8988T (cell line): ENCODE measurements at places on chromosomes 5 and 9.

GRCh38 chr5:157069949-157070348 lies 11.0 kb upstream of the HAVCR1 start:
- no peak for DNase-seq

DNA sequence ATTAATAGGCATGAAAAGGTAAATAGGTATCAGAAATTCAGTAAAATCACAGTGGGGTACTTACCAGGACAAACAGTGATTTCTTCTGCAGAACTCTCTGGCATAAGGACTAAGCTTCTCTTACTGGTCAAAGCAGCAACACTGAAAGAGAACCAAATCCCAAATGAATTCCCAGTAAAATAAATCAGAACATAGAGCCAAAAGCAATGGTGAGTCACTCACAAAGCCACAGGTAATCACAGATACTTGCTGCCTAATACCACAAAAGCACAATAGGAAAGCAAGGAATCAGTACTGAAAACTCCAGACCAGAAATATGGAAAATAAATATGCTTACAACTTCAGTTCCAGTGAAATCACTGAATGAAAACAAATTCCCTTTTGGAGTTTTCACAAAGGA lies 50.7 kb downstream of the UIMC1 start:
- no peak for DNase-seq

DNA sequence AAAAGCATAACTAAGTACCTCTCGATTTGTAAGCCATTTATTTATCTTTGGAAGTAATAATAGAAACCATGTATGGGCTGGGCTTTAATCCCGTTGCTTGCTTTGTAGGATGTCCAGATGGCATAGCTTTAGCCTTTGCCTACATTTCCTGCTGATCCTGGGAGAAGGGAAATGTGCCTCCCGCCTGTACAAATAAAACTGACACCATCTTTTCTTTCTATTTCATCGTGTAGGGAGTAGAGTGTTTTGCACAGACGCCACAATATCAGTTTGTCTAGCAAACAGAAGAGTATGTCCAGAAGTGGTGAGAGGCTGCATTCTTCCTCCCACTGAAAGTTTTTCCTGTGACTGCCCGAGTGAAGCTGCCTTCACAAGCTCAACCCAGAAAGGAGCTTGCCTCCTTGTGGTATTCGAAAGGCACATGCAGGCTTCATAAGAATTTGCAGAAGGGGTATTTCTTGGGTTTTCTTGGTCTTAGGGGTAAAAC lies 24.7 kb upstream of the TJP2 start:
- no peak for DNase-seq

DNA sequence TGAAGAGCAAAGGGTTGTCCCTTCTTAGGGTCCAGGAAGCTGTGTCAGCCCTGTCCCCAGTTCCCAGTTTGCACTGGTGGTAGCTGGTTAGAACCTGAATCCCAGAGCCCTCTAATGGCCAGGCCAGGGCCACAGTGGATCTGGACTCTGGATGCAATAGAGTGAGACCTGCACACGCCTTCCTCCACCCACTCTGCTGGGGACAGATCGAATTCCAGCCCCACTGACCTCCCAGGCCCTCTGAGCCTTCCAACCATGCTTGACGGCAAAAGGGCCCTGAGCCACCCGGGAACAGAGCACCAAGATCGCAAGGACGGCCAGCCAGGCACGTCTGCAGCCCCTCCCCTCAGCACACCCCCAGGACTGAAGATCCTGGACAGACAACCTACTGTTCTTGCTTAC lies 23.7 kb downstream of the NAIF1 start:
- no peak for DNase-seq

DNA sequence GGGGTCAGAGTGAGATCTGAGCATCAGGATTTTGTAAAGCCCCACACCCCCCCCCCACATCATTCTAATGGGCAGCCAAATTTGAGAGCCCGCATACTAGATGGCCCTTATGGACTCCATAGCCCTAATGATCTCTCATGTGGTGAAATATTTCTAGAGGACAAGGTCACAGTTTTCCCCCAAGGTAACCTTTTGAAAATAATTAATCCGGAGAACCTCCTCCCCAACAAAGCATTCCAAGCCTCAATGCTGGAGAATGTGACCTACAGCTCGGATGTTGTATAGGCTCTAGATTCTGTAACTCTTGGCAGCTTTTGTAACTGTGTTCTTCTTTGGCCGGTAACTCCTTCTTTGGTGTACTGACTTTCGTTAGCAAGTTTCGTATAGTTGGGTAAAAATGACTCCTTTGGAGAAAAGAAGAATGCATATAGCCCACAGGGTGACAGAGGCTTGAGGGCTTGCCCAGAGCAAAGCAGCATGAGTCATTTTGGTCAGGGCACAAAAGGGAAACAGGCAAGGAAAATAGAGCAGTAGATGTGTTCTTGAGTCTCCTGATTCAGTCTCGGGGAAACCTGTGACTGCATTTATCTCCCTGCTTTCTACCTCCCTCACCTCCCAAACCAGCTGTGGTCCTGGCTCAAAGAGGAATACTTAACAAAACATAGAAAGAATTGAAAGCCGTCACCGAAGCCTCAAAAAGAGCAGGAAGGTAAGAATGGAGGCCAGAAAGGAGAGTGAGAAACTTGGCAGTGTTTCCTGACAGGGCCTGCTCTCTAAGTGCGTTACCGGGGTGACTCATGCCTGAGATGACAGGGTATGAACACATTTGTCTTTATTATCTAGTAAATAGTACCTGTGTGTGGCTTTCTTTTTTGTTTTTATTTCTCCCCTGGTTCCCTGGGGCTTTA lies 6.6 kb upstream of the XPA start:
- no peak for DNase-seq

GRCh38 chr5:79416499-79416898 lies 97.4 kb downstream of the HOMER1 start:
- no peak for DNase-seq

DNA sequence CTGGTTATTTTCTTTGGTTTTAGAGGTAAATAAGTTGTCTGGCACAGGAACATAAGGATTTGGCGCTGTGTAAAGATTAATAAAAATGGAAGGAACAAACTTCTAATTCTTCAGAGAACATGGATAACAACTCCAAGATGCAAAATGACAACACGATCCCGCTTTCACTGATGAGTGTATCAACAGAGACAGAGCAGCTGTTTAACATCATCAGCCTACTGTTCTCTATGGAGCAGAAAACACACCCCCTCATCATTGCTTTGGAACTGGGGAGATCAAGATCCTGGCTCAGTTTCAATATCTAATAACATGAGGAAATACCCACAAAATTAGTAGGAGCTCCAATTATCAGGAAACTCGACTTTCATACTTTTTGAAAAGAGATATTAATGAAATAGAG lies 8.3 kb upstream of the GAS1 start:
- no peak for DNase-seq

- DNase-seq: no peak
These were observed 224.0 kb downstream of the NTRK2 start for GRCh38 chr9:84893419-84894128.

GRCh38 chr9:106893088-106893487 lies 30.1 kb downstream of the ZNF462 start:
- DNase-seq: no peak

DNA sequence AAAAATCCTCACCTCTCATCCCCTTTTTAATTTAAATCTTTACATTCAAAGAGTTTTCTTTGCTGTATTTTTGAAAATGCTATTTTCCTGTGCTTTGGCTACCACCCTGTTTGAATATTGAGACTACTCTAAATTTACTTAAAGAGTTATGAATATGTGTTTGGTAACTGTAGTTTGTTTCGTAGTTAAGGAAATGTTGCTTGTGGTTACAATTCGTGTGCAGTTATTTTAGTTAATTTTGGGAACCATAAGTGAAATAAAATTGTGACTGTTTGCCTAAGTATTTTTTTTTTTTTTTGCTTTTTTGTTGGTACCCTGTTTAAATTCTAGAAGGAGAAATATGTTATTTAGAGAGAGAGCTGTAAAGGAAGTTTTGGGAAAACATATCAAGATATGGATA lies 78.7 kb downstream of the XRCC4 start:
- DNase-seq: no peak

DNA sequence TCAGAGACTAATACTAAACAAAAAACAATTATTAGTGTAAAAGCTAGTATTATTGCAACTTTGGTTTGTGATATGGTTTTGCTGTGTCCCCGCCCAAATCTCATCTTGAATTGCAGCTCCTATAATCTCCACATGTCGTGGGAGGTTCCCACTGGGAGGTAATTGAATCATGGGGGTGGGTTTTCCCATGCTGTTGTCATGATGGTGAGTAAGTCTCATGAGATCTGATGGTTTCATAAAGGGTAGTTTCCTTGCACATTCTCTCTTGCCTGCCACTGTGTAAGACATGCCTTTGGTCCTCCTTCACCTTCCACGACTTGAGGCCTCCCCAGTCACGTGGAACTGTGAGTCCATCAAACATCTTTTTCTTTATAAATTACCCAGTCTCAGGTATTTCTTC lies 325.9 kb upstream of the DAB2 start:
- DNase-seq: no peak

- DNase-seq: peak; percentile 75
These were observed 172.3 kb downstream of the PDZD2 start for GRCh38 chr5:31811210-31811609.

GRCh38 chr9:124521142-124521541 lies 13.9 kb upstream of the NR5A1 start:
- no peak for DNase-seq
